MV-4-11 (cell line): ENCODE measurements at places on chromosomes 12 and 14.

- DNase-seq, result peak; percentile 69
Observed at GRCh38 chr12:75937486-75937885, 94.1 kb downstream of the PHLDA1 start.

GRCh38 chr14:53432378-53432802 is 279.3 kb upstream of the DDHD1 start:
- DNase-seq, result peak; percentile 8

GRCh38 chr14:102840771-102841528 is 63.7 kb downstream of the TRAF3 start:
- DNase-seq, result no peak

- DNase-seq, result no peak
Observed at GRCh38 chr12:76446090-76446489, 97.9 kb upstream of the BBS10 start.

DNA sequence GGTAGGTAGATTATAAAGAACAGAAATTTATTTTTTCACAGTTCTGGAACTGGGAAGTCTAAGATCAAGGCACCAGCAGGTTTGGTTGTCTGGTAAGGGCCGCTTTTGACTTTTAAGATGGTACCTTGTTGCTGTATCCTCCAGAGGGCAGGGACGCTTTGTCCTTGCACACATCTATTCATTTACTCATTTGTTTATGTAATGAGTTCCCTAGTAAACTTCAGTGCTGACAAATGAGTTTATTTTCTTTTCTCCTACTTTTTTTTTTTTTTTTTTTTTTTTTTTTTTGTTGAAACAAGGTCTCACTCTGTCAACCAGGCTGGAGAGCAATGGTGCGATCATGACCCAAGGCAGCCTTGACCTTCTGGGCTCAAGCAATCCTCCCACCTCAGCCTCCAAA is 195.7 kb downstream of the FBXL14 start:
- no peak for DNase-seq

GRCh38 chr12:38934686-38935085 is 29.3 kb upstream of the CPNE8 start:
- peak; percentile 72 for DNase-seq

DNA sequence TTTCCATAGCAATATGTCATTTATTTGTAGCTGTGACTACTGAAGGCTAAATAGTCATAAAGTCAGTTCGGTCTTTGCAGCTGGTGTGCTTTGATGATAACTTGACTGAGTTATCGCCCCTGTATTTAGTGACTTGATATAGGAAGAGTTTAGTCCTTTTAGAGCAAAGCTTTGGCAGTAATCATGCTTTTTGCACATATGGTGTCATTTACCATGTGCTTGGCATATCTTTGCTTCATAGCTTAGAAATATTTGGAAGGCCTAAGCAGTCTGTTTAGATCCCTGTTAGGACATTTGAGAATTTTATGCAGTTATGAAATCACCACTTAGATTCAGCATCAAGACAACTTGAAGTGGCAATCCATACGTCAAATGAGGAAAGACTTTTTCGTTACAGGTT is 31.6 kb downstream of the POLR3B start:
- no peak for DNase-seq

- DNase-seq, result no peak
Observed at GRCh38 chr12:30045171-30045570, 261.4 kb upstream of the TMTC1 start.

DNA sequence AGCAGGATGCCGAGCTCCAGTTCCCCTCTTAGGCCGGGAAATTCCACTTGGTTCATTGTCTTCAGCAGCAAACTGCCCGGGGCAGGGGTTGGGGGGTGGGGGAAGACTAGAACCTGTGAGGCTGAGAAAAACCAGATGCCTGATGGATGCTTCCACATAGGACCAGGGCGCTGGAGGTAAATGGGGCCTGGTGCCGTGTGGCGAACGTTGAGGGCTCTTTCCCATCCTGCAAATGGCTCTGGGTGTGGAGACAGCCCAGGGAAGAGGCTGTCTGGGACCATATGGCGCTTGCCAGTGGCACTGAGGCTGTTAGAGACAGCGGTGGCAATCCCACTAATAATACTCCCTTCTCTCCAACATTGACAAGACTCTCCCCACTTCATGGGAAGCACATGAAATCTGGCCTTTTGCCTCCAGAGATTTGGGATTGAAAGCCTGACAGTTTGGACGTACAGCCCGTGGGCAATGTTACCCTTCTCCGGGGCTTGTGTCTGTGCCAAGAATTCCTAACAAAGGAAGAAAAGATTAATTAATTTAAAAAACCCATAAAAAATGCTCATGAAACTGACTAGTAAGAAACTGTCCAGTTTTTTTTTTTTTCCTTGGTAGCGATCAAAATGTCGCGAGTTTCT is 44.5 kb downstream of the MAP1LC3B2 start:
- DNase-seq, result no peak

DNA sequence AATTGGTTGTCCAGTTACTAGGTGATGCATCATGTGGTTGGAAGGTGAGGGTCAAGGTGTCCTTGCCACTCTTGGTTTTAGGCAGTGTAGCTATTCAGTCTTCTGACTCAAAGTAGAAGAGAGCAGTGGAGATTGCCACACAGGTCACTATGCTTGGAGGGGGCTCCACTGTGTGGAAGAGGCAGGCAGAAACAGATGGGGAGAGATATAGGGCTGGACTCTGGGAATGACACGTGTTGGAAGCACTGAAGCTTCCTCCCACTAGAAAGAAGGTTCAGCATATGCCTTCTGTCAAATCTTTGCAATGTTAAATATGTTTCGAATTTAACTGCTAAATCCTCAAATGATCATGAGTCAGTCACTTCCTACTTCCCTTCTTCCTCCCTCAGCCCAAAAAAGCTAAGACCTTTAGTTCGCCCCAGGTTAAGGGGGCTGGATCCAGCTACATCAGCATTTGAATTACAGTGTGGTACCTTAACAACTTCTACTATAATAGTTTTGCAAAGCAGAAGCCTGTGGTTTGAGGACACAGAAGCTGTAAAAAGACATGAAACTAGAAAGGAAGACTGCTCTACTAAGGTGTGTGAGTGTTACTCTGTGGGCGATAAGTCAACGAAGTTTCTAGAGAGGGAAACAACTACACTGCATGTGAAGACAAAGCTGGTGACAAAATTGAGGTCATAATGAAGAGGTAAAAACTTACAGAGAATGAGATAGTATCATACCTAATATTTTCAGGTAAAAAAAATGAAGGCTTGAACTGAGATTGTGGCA is 228.0 kb downstream of the NELL2 start:
- DNase-seq, result no peak

GRCh38 chr14:105536691-105537579 is 10.6 kb downstream of the TMEM121 start:
- DNase-seq, result no peak

GRCh38 chr12:102527171-102527720 is 46.9 kb upstream of the IGF1 start:
- DNase-seq, result peak; percentile 21

- no peak for DNase-seq
Observed at GRCh38 chr12:10529603-10530002, 23.9 kb downstream of the EIF2S3B start.

DNA sequence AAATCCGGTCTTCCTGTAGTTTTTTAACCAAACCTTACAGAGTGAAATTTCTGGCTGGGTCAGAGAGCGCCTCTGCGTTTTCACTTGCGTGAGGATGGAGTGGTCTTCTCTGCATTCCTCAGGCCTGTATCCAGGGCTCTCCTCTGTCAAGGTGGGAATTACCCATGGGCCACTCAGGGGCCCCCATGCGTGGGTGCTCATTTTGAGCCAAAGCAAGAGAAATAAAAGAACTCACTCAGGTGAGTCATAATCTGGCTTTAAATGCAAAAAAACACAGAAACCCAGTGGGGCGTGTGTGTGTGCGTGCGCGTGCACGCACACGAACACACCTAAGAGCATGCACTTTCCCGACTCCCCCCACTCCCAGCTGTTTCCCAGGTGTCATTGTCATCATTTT is 104.0 kb upstream of the PWP1 start:
- no peak for DNase-seq

GRCh38 chr14:29348504-29348903 is 579.1 kb downstream of the PRKD1 start:
- DNase-seq, result no peak

- no peak for DNase-seq
Observed at GRCh38 chr12:109124878-109125648, 8.7 kb downstream of the ACACB start.

DNA sequence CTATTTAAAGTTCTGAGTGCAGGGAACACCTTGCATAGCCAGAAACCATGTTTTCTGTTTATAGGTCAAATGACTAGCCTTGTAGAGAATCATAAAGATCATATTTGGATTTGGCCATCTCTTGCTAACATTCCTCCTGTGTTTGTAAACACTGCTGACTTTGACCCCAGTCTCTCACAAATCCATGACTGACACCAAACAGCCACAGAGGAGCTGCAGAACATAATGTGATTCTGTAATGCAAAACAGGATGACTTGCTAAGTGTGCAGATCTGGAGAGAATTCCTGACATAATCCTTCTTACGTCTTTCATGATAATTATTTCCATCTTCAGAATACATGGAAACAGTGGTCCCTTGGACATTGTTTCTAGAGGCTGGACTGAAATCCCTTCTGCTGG is 211.8 kb downstream of the BMP4 start:
- no peak for DNase-seq

DNA sequence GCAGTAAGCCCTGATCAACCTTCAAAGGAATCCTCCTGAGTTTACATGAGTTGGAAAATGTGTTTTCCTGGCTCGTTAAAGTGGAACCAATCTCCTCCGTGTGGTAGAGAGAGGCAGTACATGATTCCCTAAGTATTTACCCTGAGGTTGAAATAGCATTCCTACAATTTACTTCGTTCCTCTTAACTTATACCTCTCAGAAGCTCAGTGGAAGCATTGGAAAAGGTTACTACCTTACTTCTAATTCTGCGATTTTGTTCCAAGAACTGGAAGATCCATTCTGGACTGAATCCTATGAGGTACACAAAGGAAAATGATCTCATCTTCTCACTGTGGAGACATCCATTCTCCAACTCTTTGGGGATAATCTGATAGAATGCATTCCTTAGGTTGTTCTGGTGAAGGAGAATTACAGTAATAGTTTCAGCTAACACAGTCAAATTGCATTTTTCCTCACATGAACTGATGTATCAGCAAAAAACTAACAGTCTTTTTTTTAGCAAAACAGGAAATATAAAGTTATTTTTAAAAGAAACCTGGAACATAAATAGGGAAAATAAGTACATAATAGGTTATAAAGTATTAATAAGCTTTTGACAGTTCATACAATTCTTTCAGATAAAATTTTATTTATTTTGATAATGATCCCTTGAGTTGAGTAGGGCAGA is 475.6 kb downstream of the PDZRN4 start:
- DNase-seq, result no peak

DNA sequence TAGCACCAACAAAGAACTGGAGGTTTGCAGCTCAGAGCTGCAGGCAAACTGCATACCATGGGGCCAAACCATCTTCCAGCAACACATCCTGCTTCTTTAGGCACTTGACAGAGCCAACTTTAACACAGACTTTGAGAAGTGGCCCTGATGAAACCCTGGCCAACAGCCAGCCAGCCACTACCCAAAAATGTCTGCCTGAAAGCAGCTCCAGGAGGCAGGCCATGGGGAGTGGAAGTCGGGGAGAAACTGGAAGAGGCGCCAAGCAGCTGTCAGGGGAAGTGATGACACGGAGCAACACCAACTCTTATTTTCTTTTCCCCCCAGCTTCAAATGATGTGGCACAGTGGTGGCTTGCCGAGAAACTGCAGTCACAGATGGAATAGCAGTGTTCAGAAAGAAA is 110.9 kb upstream of the PLXNC1 start:
- peak; percentile 44 for DNase-seq

DNA sequence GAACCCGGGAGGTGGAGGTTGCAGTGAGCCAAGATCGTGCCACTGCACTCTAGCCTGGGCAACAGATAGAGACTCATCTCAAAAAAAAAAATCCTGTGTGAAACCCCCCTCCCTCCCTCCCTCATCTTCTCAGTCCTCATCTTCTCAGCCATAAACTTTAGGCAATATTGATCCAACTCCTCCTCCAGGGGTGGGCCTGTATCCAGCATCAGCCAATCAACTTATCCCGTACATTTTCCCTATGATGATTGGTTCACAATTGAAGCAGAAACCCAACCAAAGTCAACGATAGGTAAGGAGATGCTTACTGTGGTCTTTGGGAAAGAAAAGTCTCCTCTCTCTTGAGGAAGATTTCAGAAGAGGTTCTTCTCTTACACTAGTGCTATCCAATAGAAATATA is 33.5 kb upstream of the CIT start:
- DNase-seq, result no peak

DNA sequence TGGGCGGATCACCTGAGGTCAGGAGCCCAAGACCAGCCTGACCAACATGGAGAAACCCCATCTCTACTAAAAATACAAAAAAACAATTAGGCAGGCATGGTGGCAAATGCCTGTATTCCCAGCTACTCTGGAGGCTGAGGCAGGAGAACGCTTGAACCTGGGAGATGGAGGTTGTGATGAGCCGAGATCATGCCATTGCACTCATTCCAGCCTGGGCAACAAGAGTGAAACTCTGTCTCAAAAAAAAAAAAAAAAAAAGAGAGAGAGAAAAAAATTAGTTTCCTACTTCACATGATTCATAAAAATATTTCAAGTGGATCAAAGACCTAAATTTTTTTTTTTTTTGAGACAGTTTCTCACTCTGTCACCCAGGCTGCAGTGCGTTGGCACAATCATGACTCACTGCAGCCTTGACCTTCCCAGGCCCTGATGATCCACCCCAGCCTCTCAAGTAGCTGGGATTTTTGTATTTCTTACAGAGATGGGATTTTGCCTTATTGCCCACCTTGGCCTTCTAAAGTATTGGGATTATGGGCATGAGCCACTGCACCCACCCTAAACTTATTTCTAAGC is 24.9 kb downstream of the FCF1 start:
- no peak for DNase-seq

- DNase-seq, result no peak
Observed at GRCh38 chr14:83614956-83615355, 1915.0 kb upstream of the FLRT2 start.

DNA sequence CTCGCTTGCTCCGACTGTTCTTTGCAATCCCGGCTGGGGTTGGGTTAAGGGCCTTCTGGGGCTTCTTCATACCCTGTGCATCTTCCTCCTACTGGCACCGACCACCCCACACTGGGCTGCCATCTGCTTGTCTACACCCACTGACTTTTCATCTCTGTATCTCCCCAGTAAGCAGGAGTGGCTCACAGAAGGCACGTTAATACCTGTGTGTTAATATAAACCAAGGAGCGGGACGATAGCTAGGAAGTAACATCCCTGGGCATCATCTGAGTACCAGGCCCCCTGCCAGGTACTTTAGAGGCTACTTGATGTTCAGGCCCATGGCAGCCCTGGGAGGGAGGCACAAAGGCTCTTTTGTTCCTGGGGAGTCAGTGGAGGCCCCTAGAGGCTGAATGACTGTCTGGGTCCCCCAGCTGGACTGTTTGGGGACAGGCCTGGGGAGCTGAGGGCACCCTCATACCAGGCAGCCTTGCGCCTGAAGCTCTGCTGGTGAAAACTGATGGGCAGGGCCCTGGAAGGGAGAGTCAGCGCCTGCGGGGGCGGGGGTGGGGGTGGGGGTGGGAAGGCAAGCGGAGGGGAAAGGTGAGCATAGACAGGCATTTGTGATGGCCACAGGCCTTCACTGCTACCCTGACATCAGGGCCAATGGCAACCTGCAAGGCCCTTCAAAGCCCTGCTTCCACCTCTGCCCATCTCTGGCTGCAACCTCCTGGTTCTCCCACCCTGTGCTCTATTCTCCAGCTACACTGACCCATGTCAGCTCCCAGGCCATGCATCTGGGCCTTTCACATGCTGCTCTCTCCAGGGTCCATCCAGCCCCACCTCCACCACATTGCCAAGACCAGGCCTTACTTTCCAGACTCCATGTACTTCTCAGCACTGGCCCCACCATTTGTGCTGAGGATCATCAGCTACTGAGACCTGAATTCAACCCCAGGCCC is 34.2 kb upstream of the DEGS2 start:
- peak; percentile 13 for DNase-seq

GRCh38 chr14:95889236-95889979 is 12.8 kb downstream of the TUNAR start:
- no peak for DNase-seq
